ENCODE measurements at places on chromosomes 3 and 15.
A peak's percentile ranks its signal among the peaks of the same experiment; 100 is the strongest.

DNA sequence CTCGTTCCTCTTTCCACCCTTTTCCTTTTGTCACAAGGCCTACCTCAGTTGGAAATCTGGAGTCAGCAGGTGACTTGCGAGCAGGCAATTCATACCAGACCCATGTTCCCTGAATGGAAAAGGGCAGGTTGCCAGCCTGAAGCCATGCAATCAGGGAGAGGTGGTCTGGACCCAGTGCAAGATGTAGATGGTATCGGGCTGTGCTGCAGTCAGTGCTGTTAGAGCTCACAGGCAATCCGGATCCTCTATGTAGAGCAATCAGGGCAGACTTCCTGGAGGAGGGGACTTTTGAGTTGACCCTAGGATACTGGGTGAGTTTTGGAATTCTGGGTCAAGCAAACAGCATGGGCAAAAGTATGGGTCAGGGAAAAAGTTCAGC lies 18.9 kb downstream of the LOXL1 start:
- DNase-seq: no peak

GRCh38 chr3:142931222-142931621 lies 32.3 kb downstream of the PAQR9 start:
- peak; percentile 21 for DNase-seq

- no peak for DNase-seq
These were observed 343.3 kb downstream of the GRM7 start for GRCh38 chr3:7203969-7204847.

DNA sequence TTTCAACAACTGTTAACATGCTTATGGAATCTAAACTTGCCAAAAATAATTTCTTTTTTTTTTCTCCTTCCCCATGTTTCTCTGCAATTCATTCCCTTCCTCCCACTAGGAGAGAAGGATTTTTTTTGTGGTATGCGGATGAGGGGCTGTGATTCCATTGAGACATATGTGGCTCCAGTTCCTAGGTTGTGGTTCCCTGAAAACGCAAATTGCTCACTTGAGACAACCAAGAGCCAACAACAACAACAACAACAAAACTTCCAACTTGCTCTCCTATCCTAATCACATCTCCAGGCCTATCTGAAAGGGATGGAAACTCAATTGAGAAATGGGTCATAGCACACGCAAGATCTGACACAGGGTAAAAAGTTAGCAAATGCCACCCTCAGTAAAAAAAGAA lies 406.5 kb upstream of the TGFBR2 start:
- DNase-seq: no peak

- DNase-seq: no peak
These were observed 11.8 kb downstream of the TOP2B start for GRCh38 chr3:25652921-25653320.

- DNase-seq: no peak
These were observed 21.8 kb downstream of the DGKG start for GRCh38 chr3:186340204-186340603.

- no peak for DNase-seq
These were observed 88.3 kb downstream of the PDZRN3 start for GRCh38 chr3:73536336-73536895.

- no peak for DNase-seq
These were observed 150.6 kb upstream of the FRMD4B start for GRCh38 chr3:69536306-69537020.

- no peak for DNase-seq
These were observed 113.8 kb downstream of the MBNL1 start for GRCh38 chr3:152382312-152383135.

- no peak for DNase-seq
These were observed 7.2 kb downstream of the CLPX start for GRCh38 chr15:65177901-65178300.

DNA sequence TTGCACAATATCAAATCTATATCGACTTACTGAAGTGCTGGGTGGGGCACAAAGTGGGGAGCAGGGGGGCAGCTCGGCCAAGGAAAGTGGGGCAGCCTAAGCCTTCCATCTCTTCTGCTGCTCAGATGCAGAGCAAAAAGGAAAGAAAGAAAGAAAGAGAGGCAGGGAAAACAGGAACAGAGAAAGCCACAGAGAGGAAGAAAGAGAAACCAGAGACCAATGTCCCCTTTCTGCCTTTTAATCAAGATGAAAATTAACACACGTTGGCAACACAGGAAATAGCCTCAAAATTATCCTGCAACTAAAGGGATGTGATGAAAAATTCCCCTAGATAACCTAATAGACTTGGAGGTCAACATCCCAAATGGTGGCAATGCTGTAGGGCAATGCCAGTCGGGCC lies 72.2 kb upstream of the RAD18 start:
- no peak for DNase-seq

GRCh38 chr3:183064475-183064874 lies 34.8 kb downstream of the MCCC1 start:
- DNase-seq: no peak

DNA sequence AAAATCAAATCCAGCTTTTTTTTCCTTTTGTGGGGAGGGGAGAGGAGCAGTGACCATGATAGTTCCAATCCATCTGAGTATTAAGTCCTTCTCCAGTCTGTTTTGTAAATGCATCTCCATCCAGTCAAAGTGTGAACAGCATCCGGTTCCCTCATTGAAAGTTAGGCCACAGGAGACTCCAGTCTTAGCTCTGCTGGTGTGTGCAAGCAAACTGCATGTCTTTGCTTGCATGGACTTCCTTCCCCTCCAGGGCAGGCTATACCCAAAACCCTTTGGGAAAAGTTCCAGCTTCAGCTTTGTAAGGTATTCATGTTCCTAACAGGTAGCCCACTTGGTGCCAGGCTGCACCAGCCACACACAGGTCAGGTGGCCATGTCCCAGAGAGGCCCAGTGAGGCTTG lies 3.1 kb upstream of the MAN2C1 start:
- no peak for DNase-seq

GRCh38 chr15:100771746-100772145 lies 107.9 kb upstream of the ALDH1A3 start:
- DNase-seq: no peak

- DNase-seq: no peak
These were observed 102.3 kb downstream of the ZPLD1 start for GRCh38 chr3:102537123-102537522.

DNA sequence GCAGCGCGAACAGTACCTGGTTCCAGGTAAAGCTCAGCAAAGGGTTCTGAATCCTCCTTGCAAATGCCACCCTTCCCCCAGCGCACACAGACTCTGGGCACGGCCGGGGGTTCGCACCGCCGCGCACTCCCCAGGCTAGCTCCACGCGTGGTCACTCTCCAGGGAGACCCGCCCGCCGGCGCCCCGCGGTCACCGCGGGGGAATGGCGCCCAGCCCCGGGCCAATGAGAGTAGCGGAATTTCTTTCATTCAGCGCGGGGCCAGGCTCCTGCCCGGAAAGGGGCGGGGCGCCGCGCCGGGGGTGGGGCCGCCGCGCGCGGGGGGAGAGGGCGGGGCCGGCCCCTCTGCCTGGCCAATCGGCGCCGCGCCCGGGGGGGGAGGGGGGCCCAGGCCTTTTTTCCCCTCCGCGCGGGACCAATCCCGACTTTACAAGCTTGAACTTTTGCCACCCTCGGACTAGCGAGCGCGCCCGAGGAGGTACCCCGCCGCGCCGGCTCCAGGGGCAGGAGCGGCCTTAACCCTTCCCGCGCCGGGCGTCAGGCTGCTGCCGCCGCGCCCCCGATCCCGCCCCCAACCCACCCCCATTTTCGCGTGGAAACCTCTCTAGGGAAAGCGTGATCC lies 1.1 kb upstream of the SMAD6 start:
- DNase-seq: peak; percentile 83

GRCh38 chr3:159766563-159767185 lies 222.0 kb upstream of the IL12A start:
- no peak for DNase-seq

DNA sequence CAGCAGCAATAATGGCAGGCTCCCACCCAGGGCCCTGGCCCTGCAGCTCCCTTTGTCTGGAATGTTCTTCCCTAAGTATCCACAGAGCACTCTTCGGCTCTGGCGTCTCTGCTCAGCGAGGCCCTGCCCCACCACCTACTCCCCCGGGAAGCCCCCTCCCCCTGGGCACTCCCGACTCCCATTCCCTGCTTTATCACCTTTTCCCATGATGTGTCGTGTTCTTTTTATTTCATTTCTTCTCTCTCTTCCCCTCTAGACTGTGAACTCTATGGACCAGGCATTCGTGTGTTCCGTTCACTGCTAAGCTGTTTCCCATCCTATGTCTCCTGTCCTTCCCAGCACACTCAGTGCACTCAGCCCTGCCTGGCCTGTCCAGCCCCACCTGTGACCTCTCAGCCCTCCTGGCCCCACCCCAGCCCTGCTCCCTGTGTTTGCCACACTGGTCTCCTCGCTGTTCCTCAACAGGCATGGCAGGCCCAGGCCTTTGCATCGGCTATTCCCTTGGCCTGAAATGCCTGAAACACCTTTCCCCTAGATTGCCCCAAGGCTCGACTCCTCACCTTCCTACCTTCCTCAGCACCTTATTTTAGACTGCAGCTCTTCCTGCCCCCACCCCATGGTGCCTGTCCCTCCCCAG lies 107.4 kb downstream of the TPRA1 start:
- DNase-seq: no peak

GRCh38 chr3:54014067-54014466 lies 108.3 kb upstream of the CACNA2D3 start:
- DNase-seq: no peak

DNA sequence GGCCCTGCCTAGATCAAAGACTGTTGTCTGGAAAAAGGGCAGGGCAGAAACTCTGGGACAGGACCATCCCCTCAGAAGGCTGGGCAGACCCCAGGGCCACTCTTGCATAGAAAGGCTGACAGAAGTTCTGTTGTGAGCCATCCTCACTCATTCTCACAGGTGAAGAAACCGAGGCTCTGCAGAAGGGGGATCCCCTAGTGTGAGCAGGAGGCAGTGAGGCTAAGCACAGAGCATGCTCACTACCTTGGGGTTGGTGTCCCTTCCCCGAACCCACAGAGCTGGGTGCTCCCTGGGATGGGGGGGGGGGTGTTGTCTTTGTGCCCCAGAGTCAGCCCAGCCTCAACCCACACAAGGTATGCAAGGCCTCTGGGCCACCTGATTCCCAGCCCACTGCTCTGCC lies 50.9 kb upstream of the TMEM115 start:
- no peak for DNase-seq

GRCh38 chr3:195873971-195874370 lies 34.4 kb downstream of the TNK2 start:
- DNase-seq: no peak

- DNase-seq: no peak
These were observed 31.1 kb downstream of the DGKG start for GRCh38 chr3:186330772-186331460.

GRCh38 chr15:55031727-55032126 lies 165.0 kb downstream of the RSL24D1 start:
- DNase-seq: no peak

GRCh38 chr3:37558580-37558979 lies 303.1 kb upstream of the CTDSPL start:
- no peak for DNase-seq
